CD4-positive, alpha-beta memory T cell (primary cell): ENCODE measurements at places on chromosomes 1 and 21.

- DNase-seq: no peak
Measured at GRCh38 chr1:230163205-230163604, 96.2 kb downstream of the GALNT2 start.

- DNase-seq: no peak
Measured at GRCh38 chr1:115982400-115982799, 6.1 kb downstream of the SLC22A15 start.

DNA sequence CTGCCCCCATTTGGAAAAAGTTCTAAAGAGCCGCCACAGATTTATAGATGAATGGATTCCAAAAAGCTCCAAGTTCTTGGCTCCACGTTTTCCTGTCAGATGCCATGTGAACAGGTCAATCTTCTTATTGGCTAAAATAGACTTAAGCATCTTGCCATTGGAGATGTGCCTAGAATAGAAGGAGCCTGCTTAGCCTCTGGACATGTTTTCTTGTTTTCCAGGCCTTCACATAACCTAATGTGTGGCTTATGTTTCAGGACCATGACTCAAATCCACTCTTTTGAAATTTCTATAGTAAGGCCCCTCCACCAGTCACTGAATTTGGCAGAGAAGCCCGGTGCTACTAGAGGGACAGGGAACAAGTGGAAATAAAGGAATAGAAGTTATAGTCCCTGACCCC lies 31.5 kb downstream of the PHC2 start:
- no peak for DNase-seq

DNA sequence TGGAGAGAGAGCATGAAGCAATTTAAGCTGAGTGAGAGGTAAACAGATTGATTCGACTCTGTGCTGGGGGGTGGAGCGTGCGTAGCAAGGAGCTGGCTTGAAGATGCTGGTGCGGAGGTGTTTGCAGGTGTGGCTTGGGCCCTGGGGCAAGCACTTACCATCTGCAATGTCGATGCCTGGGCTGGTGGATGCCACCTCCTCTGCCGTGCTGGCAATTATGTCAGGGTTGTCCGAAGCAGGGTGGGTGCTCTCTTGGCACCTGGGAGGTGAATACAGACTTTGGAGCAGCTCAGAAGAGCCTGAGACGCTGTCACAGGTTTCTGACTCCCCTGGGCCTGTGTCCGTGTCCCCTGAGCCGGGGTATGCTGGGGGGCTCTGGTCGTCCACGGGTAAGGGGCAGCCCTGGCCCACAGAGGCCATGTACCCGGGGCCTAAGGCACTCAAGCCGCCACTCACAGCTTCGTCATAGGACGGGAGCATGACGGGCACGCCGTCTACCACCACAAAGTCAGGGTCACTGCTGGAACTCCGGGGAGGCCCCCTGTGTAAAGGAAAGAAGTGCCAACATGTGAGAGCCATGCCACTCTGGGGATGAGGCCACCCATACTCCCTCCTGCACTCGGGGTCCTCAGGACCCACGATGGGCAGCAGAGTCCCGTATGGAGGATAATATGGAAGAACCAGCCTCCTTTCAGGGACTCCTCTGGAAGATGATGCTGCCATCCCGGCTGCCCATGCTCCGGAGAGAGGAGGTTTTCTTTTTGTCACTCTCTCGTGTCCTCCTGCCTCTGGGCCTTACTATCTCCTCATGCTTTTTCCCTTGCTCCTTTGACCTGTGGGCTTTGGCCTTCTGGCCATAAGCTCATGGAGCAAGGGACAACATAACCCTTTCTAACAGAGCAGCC lies 80.3 kb upstream of the TLR5 start:
- DNase-seq: no peak

GRCh38 chr21:32666258-32666657 lies 54.1 kb upstream of the CFAP298 start:
- no peak for DNase-seq

- DNase-seq: peak; percentile 57
Measured at GRCh38 chr1:27366113-27366410, 699 bp downstream of the MAP3K6 start.
